NCI-H82 (cell line): ENCODE measurements at places on chromosomes 3 and 15.

GRCh38 chr15:100759106-100759505 is 120.5 kb upstream of the ALDH1A3 start:
- peak; percentile 31 for DNase-seq

DNA sequence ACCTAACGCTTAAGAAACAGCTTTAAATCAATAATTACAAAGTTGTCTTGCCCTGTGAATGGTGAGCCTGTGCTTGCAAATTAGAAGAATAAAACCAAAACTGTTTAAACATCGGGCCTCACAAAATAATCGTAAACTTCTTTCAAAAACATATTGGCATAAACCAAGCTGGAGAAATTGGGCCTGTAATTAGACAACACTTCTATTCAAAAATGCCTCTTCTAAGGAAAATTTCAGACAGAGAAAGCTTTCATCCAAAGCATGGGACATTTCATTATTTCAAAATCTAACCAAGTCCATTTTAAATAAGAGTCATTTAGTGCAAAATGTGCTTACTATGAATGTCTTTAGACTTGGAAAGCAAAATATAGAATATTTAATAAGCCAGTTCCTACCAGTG is 35.5 kb upstream of the GNB4 start:
- no peak for DNase-seq

GRCh38 chr3:4311496-4311895 is 8.3 kb downstream of the SETMAR start:
- no peak for DNase-seq

DNA sequence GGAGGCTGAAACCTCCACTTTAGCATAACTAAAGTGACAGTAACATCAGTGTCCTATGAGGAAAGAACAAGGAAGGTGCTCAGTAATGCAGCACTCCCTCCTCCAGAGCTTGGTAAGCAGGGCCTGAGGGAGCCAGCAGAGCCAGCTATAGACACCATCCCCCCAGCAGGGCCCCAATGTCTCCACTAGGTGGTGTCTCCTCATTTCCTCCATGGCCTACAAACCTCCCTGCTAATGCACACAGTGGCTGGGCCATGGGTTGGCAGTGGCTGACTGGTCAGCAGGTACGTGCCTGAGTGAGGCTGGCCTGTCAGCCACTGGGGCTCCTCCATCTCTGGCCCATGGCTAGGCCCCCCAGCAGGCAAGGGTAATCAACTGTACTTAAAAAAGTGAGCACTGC is 13.6 kb downstream of the MRPS25 start:
- DNase-seq, result peak; percentile 65

DNA sequence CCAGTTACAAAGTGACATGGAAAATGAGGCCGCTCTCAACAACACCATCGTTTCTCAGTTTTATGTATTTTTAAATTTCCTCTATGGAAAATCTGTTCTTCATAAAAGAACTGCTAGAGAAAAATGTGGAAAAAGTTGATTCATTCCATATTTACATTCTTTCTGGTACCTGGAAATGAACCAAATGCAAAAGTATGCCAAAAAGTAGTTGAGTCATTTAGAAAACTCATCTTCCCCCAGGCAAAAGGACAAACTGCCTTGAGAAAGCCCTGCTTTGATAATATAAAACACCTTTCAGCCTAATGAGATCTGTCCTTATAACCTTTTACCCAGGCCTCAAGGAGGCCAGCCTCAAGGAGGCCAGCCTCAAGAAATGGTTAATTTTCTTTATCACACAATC is 283.0 kb upstream of the VEPH1 start:
- no peak for DNase-seq

GRCh38 chr3:22981166-22981565 is 222.0 kb upstream of the UBE2E2 start:
- no peak for DNase-seq

- no peak for DNase-seq
Measured at GRCh38 chr3:10524799-10525301, 19.5 kb upstream of the ATP2B2 start.

DNA sequence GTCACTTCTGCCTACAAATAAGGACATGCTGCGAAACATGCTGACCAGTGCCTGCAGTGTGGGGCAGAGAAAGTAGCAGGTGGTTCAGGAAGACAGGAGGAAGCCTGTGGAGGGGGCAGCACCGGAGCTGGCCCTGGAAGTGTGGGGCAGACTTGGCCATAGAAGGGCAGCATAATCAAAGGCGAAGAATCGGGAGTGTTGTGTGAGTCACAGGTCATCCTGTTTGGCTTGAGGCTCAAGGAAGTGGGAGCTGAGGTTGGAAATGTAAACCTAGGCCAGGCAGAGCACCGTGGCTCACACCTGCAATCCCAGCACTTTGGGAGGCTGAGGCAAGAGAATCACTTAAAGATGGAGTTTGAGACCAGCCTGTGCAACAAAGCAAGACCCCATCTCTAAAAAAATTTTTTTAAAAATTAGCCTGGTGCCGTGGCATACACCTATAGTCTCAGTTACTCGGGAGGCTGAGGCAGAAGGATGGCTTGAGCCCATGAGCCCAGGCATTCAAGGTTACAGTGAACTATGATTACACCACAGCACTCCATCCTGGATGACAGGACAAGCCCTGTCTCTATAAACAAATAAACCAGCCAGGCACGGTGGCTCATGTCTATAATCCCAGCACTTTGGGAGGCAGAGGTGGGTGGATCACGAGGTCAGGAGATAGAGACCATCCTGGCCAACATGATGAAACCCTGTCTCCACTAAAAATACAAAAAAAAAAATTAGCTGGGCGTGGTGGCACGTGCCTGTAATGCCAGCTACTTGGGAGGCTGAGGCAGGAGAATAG is 54.0 kb downstream of the FAM43A start:
- DNase-seq, result no peak

DNA sequence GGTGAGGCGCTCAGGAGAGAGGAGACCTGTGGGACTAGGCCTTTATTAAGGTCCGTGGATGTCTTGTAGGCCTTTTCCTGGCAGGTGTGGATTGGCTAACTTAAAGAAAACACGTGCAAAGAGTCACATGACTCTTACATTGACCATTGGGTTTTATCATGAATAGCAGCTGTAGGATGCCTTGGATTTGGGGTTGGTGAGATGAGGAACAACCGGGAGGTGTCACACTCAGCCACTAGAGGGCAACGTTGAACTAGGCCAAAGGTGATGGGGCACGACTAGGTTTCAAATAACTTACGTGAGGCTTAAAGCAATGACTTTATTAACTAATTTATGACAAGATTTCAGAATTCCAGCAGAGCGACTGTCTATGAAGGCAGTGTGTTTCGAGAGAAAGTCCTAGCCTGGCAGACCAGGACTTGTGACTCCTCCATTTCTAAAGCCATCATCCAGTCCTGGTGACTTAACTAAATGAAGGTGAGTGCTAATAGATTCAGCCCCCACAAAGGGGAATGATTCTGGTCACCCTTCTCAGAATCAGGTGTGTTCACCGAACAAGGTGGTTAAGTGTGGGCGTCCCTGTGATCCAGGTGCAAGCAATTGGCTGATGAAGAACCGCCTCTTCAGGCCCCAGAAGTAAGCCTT is 345.6 kb downstream of the MCTP2 start:
- peak; percentile 51 for DNase-seq

DNA sequence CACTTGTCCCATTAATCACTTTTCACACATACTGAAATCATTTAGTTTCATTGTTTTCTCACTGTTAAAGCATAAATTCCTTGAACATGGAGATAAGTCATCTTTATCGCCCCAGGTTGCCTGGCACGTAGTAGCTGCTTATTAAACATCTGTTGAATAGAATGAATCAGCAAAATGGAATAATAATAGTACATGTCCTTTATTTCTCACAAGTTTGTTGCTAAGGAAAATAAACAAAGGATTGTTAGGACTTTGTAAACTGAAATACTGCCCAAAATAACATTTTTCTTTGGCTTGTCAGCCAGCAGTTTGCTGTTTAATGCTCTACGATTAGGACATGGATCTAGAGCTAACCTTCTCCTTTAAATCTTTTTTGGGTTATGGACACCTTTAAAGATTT is 17.9 kb downstream of the SLC35A5 start:
- DNase-seq, result no peak

GRCh38 chr3:128240232-128240631 is 87.0 kb downstream of the EEFSEC start:
- DNase-seq, result no peak

GRCh38 chr3:172698631-172699030 is 12.2 kb downstream of the NCEH1 start:
- DNase-seq, result no peak

GRCh38 chr15:36370731-36371112 is 208.7 kb upstream of the CDIN1 start:
- DNase-seq, result no peak

DNA sequence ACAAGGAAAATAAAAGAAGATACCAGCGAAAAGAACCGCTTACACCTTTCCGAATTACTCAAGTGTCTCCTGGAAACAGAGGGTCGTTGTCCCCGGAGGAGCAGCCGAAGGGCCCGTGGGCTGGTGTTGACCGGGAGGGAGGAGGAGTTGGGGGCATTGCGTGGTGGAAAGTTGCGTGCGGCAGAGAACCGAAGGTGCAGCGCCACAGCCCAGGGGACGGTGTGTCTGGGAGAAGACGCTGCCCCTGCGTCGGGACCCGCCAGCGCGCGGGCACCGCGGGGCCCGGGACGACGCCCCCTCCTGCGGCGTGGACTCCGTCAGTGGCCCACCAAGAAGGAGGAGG is 325 bp downstream of the ALCAM start:
- DNase-seq, result peak; percentile 67

DNA sequence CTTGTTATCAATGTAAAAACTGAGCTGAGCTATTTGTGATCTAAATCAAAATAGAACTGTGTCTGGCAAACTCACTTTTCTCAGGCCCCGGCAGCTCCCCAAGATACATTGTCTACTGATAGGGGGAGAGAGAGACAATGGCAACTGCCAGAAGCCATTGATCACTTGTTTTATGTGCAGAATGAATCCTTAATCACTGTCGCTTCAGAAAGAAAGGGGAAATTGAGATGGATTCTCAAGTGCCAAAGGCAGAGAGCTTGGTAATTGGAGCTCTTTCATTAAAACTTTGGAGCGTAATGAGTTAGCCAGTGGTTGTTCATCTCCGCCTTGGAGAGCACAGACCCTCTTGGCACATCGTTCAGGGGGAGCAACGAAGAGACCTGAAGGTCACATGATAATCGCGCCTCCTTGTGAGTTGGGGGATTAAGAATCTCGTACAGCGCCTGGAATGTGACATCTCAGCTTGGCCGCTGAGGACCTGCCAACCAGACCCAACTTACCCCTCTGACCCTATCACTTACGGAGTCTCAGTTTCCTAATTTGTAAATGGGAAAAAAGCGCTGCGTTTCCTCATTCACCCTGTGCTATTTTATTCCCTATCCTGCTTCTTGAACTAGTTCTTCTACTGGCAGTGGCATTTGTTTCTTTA is 252.8 kb downstream of the VPS13C start:
- no peak for DNase-seq

DNA sequence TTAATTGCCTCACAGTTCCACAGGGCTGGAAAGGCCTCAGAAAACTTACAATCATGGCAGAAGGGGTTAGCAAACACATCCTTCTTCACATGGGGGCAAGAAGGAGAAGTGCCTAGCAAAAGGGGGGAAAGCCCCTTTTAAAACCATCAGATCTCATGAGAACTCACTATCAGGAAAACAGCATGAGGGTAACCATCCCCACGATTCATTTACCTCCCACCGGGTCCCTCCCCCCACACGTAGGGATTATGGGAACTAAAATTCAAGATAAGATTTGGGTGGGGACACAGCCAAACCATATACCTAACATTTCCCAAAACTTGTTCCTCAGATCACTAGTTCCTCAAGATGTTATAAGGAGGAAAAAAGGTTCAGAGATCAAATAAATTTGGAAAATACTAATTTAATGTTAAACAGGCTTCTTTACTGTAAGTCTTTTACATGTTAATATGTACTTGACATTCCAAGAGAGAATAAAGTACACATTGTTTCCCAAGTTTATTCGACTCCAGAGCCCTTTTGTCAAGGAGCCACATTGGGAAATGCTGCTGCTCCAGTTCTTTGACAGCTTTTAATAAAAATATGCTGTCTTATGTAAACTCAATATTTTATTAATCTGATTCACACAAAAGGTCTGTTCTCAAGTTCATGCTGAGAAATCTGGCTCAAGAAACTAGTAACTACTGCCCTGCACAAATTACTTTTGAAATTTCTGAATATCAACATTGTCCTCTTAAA is 17.8 kb downstream of the HERC1 start:
- no peak for DNase-seq

DNA sequence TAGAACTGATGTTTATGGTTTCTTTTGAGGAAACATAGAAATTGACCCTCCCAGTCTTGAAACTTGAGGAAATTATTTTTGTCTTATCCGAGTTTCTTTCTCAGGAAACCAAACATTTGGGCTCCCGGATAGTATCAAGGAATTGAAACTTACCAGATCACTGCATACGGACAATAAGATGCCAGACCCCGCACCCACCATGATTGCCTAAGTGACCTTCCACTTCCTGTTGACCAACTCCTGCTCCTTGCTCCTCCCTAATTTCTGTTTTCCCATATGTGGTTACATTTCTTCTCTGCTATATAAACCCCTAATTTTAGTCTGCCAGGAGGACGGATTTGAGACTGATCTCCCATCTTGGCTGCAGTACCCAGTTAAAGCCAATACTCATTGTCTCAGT is 118.4 kb upstream of the TPRG1 start:
- DNase-seq, result no peak

DNA sequence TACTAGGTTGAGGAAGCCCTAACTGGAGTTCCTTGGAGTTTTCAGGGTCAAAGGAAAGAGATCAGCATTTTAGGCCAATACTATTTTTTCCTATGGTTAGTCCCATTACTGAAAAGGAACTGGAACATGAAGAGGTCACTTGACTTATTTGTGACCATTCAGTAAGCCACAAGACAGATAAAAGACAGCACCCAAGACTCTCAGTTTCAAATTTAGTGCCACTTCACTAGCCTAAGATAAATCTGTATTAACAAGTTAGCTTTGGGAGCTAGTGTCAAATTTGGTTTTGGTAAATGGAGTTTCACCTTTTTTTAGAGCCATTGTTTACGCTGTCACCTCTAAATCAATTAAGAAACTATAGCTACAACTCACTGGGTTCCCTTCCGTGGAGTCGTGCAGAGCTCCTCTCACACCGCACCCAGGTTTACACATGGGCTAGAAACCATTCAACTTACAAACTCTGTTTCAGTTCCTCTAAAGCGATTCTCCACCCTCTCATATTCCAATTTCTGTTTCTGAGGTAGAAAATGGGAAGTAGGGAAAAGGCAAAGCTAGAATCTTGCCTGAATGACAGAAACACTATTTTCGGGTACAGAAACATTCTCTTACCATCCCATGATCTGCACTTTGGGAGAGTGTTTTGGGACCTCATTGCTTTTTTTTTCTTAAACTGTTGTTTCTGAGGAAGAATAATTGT is 14.4 kb downstream of the CCDC32 start:
- DNase-seq, result no peak

DNA sequence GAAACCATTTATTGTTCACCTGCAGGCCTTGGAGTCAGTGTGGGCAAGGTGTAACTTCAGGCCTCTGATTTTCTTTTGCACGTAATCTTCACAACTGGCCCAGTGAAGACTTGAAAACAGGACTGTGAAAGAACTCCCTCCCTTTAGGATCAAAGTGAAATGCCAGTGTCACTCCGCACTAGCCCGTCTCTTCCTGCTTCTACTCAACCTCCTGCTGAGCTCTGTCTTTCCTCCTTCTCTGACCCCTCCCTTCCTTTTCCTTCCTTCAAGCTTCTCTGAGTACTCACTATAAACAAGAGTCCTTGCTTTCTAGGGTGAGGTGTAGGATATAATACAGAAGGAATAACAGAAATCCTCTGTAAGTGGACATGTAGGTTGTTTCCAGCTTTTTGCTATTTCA is 28.5 kb downstream of the TMEM41A start:
- DNase-seq, result no peak

- DNase-seq, result no peak
Measured at GRCh38 chr3:127735767-127736693, 63.3 kb downstream of the ABTB1 start.

GRCh38 chr3:160368804-160369203 is 30.2 kb downstream of the IFT80 start:
- no peak for DNase-seq
